ENCODE measurements at places on chromosomes 3 and 15.

GRCh38 chr3:32945136-32945535, 6.3 kb upstream of the CCR4 start:
- no peak for DNase-seq

GRCh38 chr3:32842531-32842931, 24.7 kb downstream of the TRIM71 start:
- no peak for DNase-seq

GRCh38 chr3:12308517-12308916, 19.6 kb downstream of the PPARG start:
- DNase-seq, result no peak

- DNase-seq, result no peak
Measured at GRCh38 chr15:51390241-51390965, 48.9 kb downstream of the GLDN start.

GRCh38 chr3:184117636-184118035, 17.5 kb upstream of the EIF2B5 start:
- DNase-seq, result no peak

DNA sequence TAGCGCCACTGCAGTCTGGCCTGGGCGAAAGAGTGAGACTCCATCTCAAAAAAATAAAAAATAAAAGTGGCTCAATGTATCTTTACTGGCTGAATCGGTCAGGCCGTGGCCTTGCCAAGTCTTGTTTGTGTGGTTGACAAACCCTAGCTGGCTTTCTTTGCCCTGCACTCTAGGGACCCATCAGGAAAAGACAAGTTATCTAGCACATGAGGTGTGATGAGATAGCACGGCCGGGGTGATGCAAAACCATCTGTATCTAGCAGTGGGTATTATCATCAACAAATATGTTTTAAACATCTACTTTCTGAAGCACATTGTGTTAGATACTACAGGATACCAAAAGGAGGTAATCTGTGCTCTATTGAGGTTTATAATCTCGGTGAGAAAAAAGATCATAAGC, 3.9 kb upstream of the DPP8 start:
- DNase-seq, result no peak

DNA sequence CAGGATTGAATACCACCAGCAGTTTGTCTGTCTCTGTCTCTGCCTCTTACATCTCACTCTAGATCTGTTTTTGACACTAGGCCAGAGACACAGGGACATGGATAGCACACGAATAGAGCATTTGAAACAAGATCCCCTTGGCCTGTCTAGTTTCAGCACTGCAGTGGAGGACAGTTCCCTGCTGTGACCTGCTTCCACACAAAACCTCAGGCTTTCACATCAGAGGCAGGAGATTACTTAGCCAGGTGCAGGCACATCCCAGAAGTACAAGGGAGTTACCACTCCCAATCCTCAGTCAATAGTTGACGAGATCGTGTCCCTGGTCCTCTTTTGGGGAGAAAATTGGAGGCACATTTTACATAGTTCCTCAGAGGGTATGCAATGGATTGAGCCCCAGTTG, 34.0 kb upstream of the CCK start:
- DNase-seq, result no peak

- no peak for DNase-seq
Measured at GRCh38 chr3:59968513-59969045, 918.8 kb upstream of the CFAP20DC start.

- DNase-seq, result peak; percentile 63
Measured at GRCh38 chr3:32288819-32289218, 50.3 kb downstream of the CMTM8 start.

DNA sequence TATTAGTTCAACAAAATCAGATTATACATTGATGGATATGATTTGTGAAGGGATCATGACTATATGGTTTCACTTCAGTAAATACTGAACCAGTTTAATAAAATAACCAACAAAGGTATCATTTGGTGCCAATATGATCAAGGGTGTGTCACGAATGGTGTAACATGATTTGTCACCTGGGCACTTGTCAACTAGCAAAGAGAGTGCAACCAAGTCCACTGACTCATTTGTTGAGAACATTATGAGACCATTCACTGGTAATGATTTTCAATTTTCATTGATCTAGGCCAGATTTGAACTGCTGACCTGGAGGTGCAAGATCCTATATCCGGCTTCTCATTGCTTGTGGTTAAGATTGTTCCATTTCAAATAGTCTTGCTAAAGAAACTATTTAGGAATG, 1037.9 kb downstream of the ROBO2 start:
- DNase-seq, result no peak

GRCh38 chr3:122533931-122534334, 19.2 kb upstream of the KPNA1 start:
- DNase-seq, result peak; percentile 57

- no peak for DNase-seq
Measured at GRCh38 chr3:21694506-21694905, 56.5 kb downstream of the ZNF385D start.

All from CD4-positive, alpha-beta T cell treated with Interleukin-2 at 100 ng/mL for 4 hours (primary cell).